Psoas muscle (tissue), 8 donors: ENCODE measurements at places on chromosomes 12 and 14. TPM values are rescaled to one million over a fixed set of nuclear protein-coding genes. Genes with fewer than 3 reads are reported as not detected.

- DNase-seq, result no peak
Measured at GRCh38 chr12:128612150-128612850, 211.5 kb downstream of the SLC15A4 start.

DNA sequence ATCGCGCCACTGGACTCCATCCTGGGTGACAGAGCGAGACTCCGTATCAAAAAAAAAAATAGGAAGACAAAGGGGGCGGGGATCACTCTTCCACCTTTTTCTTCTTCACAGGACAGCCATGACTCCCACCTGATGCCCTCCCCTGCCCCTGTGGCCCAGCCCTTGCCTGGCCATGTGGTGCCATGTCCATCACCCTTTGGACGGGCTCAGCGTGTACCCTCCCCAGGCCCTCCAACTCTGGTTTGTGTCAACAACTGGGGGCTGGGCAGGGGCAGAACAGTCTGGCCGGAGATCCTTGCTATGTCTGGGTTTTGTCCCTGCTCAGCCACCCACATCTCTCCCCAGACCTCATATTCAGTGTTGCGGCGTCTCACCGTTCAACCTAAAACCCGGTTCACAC lies 5.8 kb downstream of the TROAP start:
- DNase-seq, result no peak

DNA sequence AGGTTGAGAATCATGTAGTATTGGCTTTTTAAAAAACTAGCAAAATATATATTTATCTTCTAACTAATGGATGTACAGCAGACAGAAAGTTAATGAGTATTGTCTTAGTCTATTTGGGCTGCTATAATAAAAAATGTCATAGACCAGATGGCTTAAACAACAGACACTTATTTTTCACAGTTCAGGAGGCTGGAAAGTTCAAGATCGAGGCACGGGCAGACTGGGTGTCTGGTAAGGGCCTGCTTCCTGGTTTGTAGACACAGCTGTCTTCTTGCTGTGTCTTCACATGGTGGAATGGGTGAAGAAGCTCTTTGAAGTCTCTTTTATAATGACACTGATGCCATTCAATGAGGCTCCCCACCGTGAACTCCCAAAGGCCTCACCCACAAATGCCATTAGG lies 70.1 kb upstream of the KRR1 start:
- DNase-seq, result no peak

GRCh38 chr14:68395604-68396003 lies 397.3 kb downstream of the ZFP36L1 start:
- no peak for DNase-seq

DNA sequence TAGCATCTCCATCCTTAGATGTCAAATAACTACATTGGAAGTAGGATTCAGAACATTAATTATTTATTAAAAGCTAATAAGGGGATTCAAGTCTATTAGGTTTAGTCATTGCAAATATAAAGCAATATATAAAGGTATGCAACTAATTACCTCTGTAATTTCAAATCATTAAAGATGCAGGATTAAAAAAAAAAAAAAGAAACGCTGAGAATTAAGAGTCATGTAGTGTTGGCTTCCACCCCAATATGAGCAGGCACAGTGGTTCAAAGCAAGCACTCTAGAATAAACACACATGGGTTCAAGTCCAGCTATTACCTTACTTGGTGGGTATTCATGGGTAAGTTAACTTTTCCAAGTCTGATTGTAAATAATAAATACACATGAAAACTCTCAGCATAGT lies 10.9 kb downstream of the SPTB start:
- DNase-seq, result no peak

DNA sequence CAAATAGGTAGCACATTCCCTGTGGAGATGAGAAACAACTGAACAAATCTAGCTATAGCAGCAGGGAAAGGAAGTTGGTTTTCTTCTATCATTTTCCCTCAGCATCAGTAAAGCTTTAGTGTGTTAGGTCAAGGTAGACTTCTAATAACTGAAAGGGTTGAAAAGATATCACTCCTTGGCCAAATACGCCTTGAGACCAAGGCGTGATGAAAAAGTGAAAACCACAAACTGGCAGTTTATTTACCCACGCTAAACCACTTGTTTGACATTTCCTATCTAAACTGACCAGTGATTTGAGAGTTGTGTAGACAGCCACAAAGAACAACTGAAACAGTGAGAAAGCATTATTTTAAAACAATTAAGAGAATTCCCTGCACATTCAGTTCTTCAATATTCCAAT lies 99.6 kb upstream of the SOX5 start:
- DNase-seq, result no peak

GRCh38 chr14:56150645-56151345 lies 32.6 kb downstream of the PELI2 start:
- no peak for DNase-seq

DNA sequence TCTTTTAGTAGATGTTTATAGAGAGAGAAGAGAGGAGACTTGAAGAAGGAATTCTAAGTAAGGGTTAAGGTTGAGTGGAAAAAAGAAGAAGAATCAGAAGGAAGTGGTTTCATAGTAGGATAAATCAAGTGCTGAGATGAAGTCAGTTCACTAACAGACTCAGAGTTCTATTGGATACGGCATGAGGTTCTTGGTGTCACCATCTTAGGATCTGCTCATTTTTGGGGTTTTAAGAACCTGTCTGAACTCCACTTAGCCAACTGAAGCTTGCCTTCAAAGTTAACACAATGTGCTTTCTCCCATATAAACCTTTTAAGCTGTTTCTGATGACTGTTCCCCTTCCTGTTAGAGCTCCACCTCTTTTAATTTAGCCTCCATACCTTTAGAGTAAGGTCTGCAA lies 152.6 kb downstream of the PRKCH start:
- DNase-seq, result no peak

DNA sequence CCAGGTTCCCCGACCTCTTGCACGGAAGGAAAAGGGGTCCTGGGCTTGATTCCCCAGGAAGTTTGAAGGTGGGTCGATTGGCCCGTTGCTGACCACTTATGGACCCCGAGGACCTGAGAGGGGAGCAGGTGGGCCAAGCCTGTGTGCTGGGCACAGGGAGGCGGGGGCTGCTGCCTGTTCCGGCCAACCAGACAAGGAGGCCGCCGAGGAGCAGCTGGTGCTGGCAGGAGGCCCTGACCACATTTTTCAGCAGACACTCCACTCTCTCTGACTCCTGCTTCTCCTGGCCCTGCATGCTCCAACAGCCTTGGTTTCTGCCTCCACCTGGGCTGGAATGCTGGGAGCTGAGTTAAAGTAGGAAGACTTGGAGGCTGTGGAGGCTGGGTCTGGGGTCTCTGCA lies 42.8 kb downstream of the NOS1 start:
- no peak for DNase-seq

- no peak for DNase-seq
Measured at GRCh38 chr12:43291516-43291915, 260.5 kb downstream of the ADAMTS20 start.

- DNase-seq, result no peak
Measured at GRCh38 chr12:84825149-84825548, 87.5 kb downstream of the SLC6A15 start.

- no peak for DNase-seq
Measured at GRCh38 chr14:57491640-57492039, 2.0 kb downstream of the CCDC198 start.

DNA sequence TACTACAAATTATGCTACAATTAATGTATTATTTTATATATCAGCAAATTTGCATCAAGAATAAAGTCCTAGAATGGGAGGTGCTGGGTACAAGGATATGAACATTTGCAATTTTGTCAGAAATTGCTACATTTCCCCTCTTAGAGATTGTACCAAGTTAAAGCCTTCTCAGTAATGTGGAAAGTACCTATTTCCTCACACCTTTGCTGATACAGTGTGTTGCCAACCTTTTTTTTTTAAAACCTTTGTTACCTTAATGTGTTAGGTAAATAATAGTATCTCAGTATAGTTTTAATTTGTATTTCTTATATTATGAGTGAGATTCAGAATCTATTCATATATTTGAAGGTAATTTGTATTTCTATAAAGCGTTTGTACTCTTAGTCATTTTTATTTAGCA lies 95.4 kb upstream of the HIF1A start:
- no peak for DNase-seq

- DNase-seq, result no peak
Measured at GRCh38 chr14:66636240-66636639, 128.3 kb downstream of the GPHN start.

DNA sequence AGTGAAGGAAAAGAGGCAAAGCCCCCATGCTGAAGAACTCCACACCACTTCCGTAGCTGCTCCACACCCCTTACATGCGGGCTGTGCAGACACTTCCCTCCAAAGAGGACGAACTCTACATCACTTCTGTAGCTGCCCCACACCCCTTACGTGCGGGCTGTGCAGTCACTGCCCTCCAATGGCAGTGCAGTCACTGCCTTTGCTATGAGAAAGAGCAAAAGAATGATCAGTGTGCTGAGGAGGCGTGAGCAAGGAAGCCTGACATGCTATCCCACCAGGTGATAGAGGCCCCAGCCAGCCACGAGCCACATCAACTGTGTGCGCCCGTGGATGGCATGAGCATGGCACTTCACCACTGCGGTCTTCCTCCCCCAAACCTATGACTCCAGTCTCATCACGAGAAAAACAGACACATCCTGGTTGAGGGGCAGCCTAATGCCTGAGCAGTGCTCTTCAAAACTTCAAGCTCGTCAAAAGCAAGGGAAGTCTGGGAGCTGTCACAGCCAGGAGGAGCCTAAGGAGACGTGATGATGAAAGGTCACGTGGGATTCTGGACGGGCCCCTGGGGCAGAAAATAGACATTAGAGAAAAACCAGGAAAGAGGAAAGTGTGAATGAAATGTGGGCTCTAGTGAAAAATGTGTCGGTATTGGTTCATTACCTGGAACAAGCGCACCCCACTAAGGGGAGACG lies 60.8 kb upstream of the C14orf180 start:
- no peak for DNase-seq

- no peak for DNase-seq
Measured at GRCh38 chr14:61461808-61462275, 140.5 kb downstream of the PRKCH start.

- DNase-seq, result no peak
Measured at GRCh38 chr12:109951136-109951535, 45.0 kb downstream of the GIT2 start.

- DNase-seq, result no peak
Measured at GRCh38 chr12:79302162-79302814, 388.5 kb downstream of the PAWR start.

- no peak for DNase-seq
Measured at GRCh38 chr14:76968621-76969063, 59.9 kb downstream of the IRF2BPL start.

DNA sequence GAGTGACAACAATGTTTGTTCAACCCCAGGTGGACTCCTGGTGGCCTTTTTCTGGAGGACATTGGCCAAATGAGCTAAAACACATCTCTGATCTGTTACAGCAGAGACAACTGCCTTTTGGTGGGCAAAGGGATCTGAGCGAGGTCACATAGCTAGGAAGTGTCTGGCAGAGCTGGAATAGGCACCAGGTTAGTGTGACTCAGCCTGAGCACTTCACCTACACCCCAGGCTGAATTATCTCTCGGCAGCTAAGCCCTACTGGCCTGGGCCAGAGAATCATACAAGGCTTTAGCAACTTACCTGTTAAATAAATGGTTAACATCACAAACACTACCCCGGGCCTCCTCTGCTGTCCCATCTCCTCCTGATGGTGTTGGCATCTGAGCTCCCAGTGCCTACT lies 50.2 kb upstream of the HSPB8 start:
- no peak for DNase-seq

DNA sequence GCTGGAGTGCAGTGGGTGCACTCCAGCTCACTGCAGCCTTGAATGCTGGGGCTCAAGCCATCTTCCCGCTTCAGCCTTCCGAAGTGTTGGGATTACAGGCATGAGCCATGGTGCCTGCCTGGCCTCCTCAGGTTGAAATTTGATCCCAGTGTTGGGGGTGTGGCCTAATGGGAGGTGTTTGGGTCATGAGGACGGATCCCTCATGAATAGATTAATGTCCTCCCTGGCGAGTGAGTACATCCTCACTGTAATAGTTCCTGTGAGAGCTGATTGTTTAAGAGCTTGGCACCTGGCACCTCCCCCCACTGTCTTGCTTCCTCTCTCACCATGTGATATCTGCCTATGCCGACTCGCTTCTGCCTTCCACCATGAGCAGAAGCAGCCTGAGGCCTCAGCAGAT lies 84.7 kb downstream of the TSPAN9 start:
- DNase-seq, result peak; percentile 23

GRCh38 chr12:24252602-24253001 lies 303.1 kb upstream of the SOX5 start:
- DNase-seq, result no peak

DNA sequence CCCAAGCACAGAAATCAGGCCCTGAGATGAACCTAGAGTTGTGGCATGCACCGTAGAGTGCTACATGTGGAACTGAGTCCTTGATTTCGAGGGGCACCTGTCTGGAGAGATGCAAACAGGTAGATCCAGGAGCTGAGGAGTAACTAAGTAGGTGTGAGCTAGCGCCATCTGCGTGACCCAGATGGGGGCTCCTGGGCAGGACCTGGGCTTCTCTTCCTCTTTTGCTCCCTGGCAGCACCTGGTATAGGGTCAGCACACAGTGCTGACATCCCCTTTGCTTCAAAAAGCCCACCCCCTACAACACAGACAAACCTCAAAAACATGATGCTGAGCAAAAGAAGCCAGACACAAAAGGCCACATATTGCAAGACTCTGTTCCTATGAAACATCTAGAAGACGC lies 65.8 kb downstream of the PITPNM2 start:
- no peak for DNase-seq

DNA sequence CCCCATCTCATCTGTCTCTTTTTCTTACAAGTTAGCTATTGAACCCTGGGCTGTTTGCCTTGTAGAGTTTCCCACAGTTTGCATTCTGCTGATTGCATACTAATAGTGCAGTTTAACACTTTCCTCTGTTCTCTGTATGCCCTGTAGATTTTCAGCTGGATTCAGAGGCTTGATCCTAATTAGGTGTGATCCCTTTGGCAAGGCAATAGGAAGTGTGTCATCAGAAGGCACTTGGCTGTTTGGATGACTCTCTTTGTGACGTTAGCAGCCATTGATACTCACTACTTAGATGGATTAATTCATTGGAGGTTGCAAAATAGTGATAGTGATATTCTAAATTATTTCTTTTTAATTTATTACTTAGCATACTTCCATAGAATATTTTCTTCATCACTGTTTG lies 33.6 kb downstream of the FUT8 start:
- DNase-seq, result no peak

Gene KRR1
- total RNA-seq, result 64.9 TPM

Gene PLEKHG7
- total RNA-seq, result not detected

Gene TEX22
- not detected for total RNA-seq

Gene LMNTD1
- total RNA-seq, result not detected

Gene SLC25A21
- total RNA-seq, result 0.26 TPM

Gene MSRB3
- total RNA-seq, result 64.1 TPM

Gene KRT78
- not detected for total RNA-seq

Gene SRRM4
- total RNA-seq, result 0.08 TPM

Gene PDE3A
- 2.4 TPM for total RNA-seq

Gene CNOT2
- 46.3 TPM for total RNA-seq

Gene LUM
- total RNA-seq, result 8.3 TPM
